Renal pelvis (tissue), 12 donors: ENCODE measurements at places on chromosomes 6 and 20. TPM values are rescaled to one million over a fixed set of nuclear protein-coding genes. Genes with fewer than 3 reads are reported as not detected.

The HLA-DOA gene
- 4.4 TPM for polyA plus RNA-seq

DNA sequence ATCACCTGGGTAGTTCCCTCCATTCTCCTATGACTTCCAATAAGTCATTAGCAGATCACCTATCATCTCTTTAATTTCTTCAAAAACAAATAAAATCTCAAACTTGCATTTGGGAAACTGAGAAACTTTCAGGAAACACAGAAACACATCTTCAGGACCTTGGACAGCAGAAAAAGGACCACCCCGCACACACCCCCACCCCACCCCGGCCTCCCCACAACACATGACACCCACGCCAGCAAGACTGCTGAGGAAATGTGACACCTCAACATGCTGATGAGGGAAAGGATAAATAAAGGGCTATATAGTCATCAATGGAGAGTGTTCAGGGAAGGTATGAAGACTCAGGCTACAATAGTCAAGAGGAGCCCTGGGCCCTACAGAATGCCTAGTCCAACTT lies 15.6 kb upstream of the TRIM39 start:
- DNase-seq: no peak

The ANKEF1 gene
- polyA plus RNA-seq: 9.8 TPM

The MOCS1 gene
- polyA plus RNA-seq: 13.7 TPM

- DNase-seq: no peak
These were observed 12.8 kb downstream of the MAS1L start for GRCh38 chr6:29474996-29475395.

DNA sequence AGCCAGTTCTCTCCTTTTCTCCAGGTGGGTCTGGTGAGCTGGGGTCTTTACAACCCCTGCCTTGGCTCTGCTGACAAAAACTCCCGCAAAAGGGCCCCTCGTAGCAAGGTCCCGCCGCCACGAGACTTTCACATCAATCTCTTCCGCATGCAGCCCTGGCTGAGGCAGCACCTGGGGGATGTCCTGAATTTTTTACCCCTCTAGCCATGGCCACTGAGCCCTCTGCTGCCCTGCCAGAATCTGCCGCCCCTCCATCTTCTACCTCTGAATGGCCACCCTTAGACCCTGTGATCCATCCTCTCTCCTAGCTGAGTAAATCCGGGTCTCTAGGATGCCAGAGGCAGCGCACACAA lies 765 bp upstream of the CFB start:
- no peak for DNase-seq

The TLDC2 gene
- 2.7 TPM for polyA plus RNA-seq
